ENCODE measurements at places on chromosomes 6 and 20.

DNA sequence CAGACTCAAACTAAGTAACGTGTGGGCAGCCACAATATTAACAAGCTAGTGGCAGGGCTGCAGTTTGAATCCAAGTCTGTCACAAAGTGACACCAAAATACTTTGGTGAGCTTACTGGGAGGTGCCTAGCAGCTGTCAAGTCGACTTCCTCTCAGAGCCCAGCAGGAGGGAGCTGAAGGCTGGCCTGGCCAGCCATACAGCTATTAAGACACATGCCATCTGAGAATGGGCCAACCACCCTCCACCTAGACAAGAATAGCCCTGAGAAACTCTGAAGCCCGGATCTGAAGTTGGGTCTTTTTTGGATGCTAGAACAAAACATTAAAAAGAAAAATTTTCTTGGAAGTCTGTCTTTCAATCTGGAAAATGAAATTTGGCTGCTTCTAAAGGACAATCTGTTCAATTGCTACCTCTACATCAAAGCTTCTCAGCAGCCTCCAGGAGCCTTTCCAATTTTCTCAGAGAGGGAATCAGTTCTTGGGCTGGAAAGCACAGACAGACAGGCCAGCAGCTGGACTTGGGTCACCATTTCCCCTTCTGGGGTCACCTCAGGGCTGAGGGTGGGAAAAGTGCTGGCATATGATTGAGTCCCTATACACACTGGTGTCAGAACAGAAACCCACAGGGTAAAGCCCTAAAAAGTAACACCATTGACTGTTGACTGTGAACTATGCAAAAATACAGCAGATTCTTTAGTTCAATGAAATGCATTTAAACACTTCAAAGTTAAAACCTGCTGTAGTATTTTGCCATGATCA is 42.9 kb downstream of the UQCC1 start:
- DNase-seq, result no peak

GRCh38 chr6:36753671-36754405 is 56.2 kb downstream of the RAB44 start:
- DNase-seq, result no peak

GRCh38 chr6:37141281-37142049 is 28.5 kb upstream of the PIM1 start:
- peak; percentile 87 for DNase-seq

- DNase-seq, result no peak
These were observed 113.2 kb upstream of the BEND6 start for GRCh38 chr6:56841751-56842150.

DNA sequence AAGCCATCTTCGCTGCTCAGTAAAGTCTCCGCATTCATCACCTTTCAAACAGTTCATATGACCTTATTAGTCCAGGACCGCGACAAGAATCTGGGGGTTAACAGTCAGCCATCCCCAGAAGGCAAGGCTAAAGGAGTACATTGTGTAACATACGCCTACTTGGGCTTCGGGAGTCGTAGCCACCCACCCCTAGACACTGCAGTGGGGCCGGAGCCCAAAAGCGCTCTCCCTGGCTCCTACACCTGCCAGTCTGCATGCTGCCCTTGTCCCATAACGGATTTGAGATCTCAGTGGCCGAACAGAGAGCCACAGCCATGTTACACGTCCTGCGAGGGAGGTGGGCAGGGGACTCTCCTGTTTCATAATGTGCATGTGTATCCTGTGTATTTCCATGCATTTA is 1405.5 kb downstream of the GRIK2 start:
- DNase-seq, result no peak

DNA sequence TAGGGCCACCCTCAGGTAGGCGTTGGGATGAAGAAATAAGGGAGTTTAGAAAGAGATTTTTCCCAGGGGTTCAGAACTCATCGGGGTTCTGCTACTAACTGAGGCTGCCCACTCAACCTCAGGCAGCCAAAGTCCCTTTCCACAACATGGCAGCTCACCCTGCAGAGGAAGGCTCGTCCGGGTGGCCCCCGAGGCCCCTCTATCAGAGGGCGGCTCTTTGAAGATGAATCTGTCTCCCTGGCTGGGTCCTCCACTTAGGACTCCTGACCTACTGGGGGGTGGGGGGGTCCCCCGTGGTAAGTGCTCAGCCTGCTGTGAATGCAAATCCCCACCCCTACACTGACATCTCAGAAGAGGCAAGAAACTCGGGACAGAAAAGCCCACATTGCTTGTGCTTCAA is 182.9 kb downstream of the SOD2 start:
- no peak for DNase-seq

GRCh38 chr6:163405412-163406309 is 8.9 kb upstream of the QKI start:
- no peak for DNase-seq

DNA sequence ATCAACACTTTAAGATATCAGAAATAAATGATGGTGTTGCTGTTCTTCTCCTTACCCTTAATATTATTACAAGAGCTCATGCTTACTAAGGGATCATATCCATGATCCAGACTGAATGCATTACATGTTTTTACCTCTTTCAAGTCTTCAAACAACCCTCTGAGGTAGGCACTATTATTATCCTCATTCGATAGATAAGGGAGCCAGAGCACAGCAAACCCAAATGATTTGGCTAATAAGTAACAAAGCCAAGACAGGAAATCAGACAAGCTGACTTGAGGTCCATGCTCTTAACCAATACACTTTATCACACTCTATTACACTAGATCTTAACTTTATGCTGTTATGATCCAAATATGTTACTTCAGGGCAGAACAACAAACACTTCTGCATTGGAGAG is 145.9 kb downstream of the RALGAPA2 start:
- no peak for DNase-seq

GRCh38 chr6:26097268-26097875 is 10.1 kb downstream of the HFE start:
- DNase-seq, result peak; percentile 35

DNA sequence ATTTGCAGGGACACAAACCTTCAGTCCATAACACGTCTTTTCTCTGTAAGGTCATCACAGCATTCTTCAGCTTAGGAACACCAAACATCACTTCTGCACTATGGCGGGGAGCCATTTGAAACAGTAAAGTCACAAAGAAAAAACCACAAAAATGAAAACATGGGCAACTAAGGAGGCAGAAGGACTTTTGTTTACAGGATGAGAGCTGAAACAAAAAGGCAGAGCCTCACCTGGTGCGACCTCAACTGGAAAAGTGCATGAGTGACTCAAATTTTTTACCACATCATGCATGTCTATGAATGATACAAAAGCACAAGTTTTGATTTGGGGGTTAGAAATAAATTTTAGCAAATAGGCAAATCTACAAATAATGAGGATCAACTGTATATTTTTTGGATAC is 68.2 kb upstream of the TNFAIP3 start:
- no peak for DNase-seq

GRCh38 chr6:2970753-2971419 is 481 bp downstream of the SERPINB6 start:
- DNase-seq, result no peak

DNA sequence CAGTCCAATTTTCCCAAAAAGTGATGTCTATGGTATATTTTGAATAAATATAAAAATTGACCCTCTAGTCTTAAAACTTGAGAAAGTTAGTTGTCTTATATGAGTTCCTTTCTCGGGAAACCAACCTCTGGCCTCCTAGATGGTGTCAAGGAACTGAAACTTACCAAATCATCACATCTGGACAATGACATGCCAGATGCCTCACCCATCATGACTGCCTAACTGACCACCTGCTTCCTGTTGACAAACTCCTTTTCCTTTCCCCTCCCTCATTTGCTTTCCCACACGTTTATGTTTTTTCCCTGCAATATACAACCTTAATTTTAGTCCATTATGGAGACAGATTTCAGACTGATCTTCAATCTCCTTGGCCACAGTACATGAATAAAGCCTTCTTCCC is 731.0 kb downstream of the EPHA7 start:
- no peak for DNase-seq

- DNase-seq, result no peak
These were observed 90.0 kb downstream of the SLC22A23 start for GRCh38 chr6:3366596-3367413.

Measured in NT2/D1 (cell line).